ENCODE measurements at places on chromosomes 4 and X.

- DNase-seq = no peak
Measured at GRCh38 chrX:112368371-112368770, 285.8 kb upstream of the TRPC5 start.

- no peak for DNase-seq
Measured at GRCh38 chr4:163280703-163281519, 51.5 kb downstream of the NPY1R start.

GRCh38 chr4:30720661-30721184 lies 554 bp downstream of the PCDH7 start:
- DNase-seq = no peak

DNA sequence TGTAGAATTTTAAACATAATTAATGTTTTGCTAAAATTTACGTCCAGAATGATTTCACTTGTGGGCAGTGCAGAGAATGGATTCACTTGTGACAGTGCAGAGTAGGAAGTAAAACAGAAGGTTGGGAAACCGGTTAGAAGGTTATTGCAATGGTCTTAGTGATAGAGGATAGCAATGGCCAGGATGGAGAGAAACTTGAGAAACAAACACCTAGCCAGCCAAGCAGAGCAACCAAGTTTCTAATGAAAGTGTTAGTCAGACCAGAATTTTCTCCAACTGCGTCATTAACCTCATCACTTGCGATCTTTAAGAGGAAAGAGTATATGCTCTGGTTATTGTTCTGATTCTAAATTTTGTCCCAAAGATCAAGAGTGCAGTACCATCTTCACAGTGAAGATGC lies 50.0 kb upstream of the TBC1D9 start:
- no peak for DNase-seq

- no peak for DNase-seq
Measured at GRCh38 chrX:152343306-152343705, 107.8 kb downstream of the GABRA3 start.

GRCh38 chrX:38817004-38817703 lies 15.9 kb downstream of the MID1IP1 start:
- no peak for DNase-seq

DNA sequence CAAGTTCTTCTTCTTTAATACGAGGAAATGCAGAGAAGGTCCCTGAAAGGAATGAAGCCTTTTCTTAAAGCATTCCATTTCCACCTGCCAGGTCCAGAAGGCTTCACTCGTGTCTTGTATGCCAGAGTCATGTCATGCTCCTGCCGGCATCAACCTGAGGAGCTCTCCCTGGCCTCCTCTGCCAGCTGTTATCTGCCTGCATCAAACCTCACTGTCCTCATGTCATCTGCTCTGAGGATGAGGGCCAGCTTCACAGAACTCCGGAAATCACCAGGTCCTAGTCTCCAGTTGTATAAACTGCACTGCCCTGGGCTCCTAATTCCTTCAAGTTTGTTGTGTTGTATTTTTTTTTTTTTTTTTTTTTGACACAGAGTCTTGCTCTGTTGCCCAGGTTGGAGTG lies 20.0 kb upstream of the S100G start:
- DNase-seq = no peak

DNA sequence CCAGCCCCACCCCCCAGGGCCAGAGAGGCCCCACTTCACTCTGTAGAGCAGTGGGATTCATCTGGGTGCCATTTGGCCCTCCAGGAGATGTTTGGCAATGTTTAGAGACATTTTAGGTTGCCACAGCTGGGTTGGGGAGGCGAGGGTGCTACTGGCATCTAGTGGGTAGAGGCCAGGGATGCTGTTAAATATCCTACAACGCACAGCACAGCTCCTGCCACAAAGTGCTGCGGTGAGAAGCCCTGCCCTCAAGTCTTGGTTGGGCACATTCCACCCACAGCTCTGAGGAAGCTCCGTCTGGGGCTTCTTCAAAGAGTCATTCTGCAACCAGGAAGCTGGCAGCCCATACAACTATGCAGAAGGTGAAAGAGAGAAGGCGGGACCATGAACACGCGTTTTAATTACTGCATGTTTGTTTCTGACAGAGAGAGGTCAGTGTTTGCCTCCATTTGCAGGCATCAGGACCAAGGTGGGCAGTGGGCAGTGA lies 48.1 kb upstream of the FAM9C start:
- no peak for DNase-seq

- no peak for DNase-seq
Measured at GRCh38 chrX:134741746-134742145, 83.5 kb upstream of the PLAC1 start.

DNA sequence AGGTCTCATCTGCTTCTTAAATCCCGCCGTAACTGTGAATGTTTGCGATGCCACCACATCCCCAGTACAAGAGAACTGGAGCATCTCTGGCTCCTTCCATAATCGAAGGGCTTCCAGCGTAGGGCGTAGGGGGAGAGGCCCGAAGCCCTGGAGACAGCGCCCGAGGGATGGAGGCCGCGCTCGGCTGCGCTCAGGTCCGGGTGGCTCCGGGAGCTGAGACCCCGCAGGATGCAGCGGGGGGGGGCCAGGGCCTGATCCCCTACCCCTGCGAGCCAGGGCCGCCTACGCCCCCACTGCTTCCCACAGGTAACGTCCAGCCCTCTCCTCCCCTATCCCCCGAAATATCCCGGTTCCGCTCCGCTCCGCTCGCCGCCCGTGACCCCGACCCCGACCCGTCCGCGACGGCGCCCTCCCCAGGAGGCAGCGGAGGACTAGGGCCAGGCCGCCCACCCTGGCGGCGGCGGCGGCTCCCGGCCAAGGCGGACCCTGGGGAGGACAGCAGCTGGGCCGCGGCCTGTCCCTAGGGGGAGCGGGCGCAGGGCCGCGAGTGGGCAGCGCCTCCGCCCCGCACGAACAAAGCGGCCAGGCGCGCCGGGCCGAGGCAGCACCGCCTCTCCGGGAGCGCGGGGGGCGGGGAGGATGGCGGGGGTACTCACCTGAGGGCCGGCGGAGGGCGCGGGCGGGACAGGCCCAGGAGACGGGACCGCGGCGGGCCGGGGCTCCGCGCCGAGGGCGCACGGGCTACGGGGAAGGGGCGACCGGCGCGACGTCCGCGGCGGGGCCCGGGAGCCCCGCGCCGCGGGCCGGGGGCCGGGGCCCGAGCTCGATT lies 723 bp downstream of the WDFY3 start:
- DNase-seq = no peak
